Karpas-422 (cell line): ENCODE measurements at places on chromosomes 2 and 18. TPM values are rescaled to one million over a fixed set of nuclear protein-coding genes. Genes with fewer than 3 reads are reported as not detected.
A peak's percentile ranks its signal among the peaks of the same experiment; 100 is the strongest.

- no peak overlapping the region for H3K4me3 ChIP-seq
- 0 out of 2 replicates have a peak, but pooled peaks cover 2% of the 10 kb centered on the region for H3K4me1 ChIP-seq
- H3K27me3 ChIP-seq, result no peaks in the 10 kb centered on the region
- no peak overlapping the region for H3K27ac ChIP-seq
- DNase-seq, result peak; percentile 81
- H3K36me3 ChIP-seq, result no peaks in the 10 kb centered on the region
Observed at GRCh38 chr2:25521665-25522387, 151.6 kb downstream of the DTNB start.

The FAM124B gene
- not detected in 2 replicates for total RNA-seq

The ARHGAP28 gene
- total RNA-seq, result not detected in 2 replicates

The DCDC2C gene
- not detected in 2 replicates for total RNA-seq

The MSTN gene
- total RNA-seq, result 0.11 and 0.22 TPM in 2 replicates

DNA sequence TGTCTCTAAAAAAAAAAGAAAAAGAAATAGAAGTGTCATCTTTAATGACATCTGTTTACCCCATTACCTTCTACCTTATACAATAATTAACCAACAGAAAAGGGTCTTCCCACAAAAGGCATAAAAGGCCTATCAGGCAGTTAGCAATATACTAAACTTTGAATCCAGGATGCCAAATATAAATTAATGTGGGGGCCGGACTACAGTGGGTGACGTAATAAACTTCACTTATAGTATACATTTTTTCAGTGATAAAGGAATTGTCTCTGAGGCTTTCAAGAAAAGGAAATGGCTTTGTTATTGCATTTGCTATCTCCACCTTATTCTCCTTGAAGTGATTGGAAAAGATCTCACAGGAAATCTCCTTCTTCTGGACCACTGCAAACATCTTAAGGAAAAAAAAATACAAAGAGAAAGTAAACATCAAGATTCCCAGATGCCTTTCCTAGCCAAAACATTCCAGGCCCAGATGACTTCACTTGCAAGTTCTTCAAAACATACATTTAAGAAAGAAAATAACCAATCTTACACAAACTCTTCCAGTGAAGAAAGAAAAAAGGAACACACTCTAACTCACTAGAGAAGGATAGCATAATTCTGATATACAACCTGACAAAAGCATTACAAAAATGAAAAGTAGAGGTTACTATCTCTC lies 126.2 kb upstream of the CAB39 start:
- no peak overlapping the region for H3K4me3 ChIP-seq
- no peaks in the 10 kb centered on the region for H3K36me3 ChIP-seq
- H3K4me1 ChIP-seq, result peaks cover 10% of the 10 kb centered on the region
- DNase-seq, result no peak
- H3K27me3 ChIP-seq, result no peaks in the 10 kb centered on the region

DNA sequence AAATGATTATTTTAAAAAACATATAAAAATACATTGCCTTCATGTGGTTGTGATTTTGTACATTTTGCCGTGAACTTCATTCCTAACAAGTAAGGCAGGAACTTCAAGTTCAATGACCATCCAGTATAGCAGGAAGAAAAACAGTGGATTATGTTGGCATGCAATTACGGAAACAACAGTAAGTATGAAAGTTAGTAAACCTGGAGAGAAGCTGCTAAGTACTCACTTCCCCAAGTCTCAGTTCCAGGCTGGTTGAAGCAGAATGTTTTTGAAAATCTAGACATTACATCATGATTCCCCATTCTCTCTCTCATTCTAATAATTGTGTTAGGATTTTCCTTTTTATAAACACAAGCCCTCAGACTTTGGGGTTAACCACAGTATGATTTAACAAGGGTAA lies 987.1 kb upstream of the KLHL29 start:
- peaks cover 12% of the 10 kb centered on the region for H3K4me1 ChIP-seq
- H3K36me3 ChIP-seq, result no peaks in the 10 kb centered on the region
- H3K27me3 ChIP-seq, result no peaks in the 10 kb centered on the region
- DNase-seq, result no peak
- no peak overlapping the region for H3K27ac ChIP-seq

GRCh38 chr2:11196246-11196645 lies 41.0 kb downstream of the SLC66A3 start:
- no peaks in the 10 kb centered on the region for H3K4me1 ChIP-seq
- no peaks in the 10 kb centered on the region for H3K27me3 ChIP-seq
- DNase-seq, result no peak
- H3K36me3 ChIP-seq, result no peaks in the 10 kb centered on the region; the same call in 1 of the 2 replicates
- H3K4me3 ChIP-seq, result no peak overlapping the region

GRCh38 chr2:190583507-190584337 lies 49.2 kb upstream of the NEMP2 start:
- peak overlapping the region; percentile 17; the same call in 1 of the 2 replicates for H3K27ac ChIP-seq
- peak; percentile 44 for DNase-seq
- H3K27me3 ChIP-seq, result no peaks in the 10 kb centered on the region
- no peaks in the 10 kb centered on the region for H3K36me3 ChIP-seq

The DUSP19 gene
- total RNA-seq, result 0.04 and 0.26 TPM in 2 replicates

DNA sequence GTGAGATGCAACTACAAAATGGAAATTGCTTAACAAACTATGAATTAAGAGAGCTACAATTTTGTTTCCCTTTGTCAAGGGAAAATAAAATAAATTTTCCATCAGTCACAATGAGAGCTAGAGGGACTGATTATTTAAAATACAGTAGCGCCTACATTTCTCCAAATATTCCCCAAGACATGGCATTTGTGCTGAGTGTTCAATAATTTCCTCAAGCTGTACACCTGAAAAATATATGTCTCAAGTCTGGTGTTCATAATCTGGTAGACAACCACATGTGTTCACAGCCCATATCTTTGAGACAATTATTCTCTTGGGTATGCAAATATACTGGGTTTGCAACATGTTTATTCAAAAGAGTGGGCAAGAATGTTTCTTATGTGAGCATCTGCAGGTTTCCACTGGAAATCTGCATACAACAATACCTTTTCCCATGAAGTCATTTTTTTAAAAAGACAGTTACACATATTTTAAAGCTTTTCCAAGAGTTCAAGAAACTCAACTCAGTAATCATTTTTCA lies 240.1 kb upstream of the VRK2 start:
- no peak for DNase-seq
- H3K27me3 ChIP-seq, result no peaks in the 10 kb centered on the region
- H3K36me3 ChIP-seq, result no peaks in the 10 kb centered on the region
- no peaks in the 10 kb centered on the region for H3K4me1 ChIP-seq
- no peak overlapping the region for H3K4me3 ChIP-seq

GRCh38 chr18:49572611-49573345 lies 10.9 kb downstream of the LIPG start:
- no peak overlapping the region for H3K27ac ChIP-seq
- H3K4me1 ChIP-seq, result no peaks in the 10 kb centered on the region
- H3K4me3 ChIP-seq, result no peak overlapping the region
- H3K36me3 ChIP-seq, result no peaks in the 10 kb centered on the region

GRCh38 chr2:218992703-218993344 lies 398 bp downstream of the CRYBA2 start:
- H3K4me1 ChIP-seq, result no peaks in the 10 kb centered on the region
- H3K27me3 ChIP-seq, result no peaks in the 10 kb centered on the region
- DNase-seq, result no peak

GRCh38 chr2:42622943-42623676 lies 54.7 kb downstream of the MTA3 start:
- peaks cover 40% of the 10 kb centered on the region for H3K36me3 ChIP-seq
- H3K27me3 ChIP-seq, result no peaks in the 10 kb centered on the region
- H3K4me3 ChIP-seq, result no peak overlapping the region
- no peak overlapping the region for H3K27ac ChIP-seq

DNA sequence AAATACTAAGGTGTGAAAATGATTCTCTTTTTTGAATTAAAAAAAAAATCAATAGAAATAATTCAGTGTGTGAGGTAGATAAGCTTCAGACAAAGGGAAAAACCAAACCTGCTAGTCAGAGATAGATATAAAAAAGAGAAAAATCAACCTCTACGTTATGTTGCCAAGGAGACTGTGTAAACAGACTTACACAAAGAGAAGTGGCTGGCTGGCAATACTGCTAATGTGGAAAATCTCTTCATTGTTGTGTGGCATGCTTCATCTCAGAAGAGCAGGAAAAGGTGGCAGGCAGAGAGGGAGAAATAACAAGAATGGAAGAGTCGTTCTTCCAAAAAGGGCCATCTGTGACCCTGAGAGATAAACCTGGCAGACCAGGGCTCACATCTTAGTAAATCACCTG lies 200.8 kb downstream of the SLC8A1 start:
- no peak overlapping the region for H3K27ac ChIP-seq
- no peaks in the 10 kb centered on the region for H3K36me3 ChIP-seq
- no peak overlapping the region for H3K4me3 ChIP-seq
- DNase-seq, result no peak
- H3K27me3 ChIP-seq, result no peaks in the 10 kb centered on the region
- peaks cover 5% of the 10 kb centered on the region for H3K4me1 ChIP-seq

- no peak for DNase-seq
- no peak overlapping the region for H3K27ac ChIP-seq
- no peaks in the 10 kb centered on the region for H3K4me1 ChIP-seq
- H3K36me3 ChIP-seq, result no peaks in the 10 kb centered on the region
Observed at GRCh38 chr2:118710481-118710880, 137.0 kb downstream of the EN1 start.

The IRS1 gene
- total RNA-seq, result 3.5 and 3.9 TPM in 2 replicates

- peaks cover 96% of the 10 kb centered on the region for H3K4me1 ChIP-seq
- H3K27me3 ChIP-seq, result no peaks in the 10 kb centered on the region
- H3K27ac ChIP-seq, result peak overlapping the region; percentile 99
Observed at GRCh38 chr2:47656715-47657600, 126.0 kb upstream of the MSH6 start.

The MROH2A gene
- 1.9 and 2.6 TPM in 2 replicates for total RNA-seq

- peaks cover 7% of the 10 kb centered on the region for H3K4me1 ChIP-seq
- H3K27me3 ChIP-seq, result no peaks in the 10 kb centered on the region
- H3K4me3 ChIP-seq, result no peak overlapping the region
- no peaks in the 10 kb centered on the region for H3K36me3 ChIP-seq
- DNase-seq, result no peak
Observed at GRCh38 chr2:126646026-126646425, 9.9 kb upstream of the GYPC start.

DNA sequence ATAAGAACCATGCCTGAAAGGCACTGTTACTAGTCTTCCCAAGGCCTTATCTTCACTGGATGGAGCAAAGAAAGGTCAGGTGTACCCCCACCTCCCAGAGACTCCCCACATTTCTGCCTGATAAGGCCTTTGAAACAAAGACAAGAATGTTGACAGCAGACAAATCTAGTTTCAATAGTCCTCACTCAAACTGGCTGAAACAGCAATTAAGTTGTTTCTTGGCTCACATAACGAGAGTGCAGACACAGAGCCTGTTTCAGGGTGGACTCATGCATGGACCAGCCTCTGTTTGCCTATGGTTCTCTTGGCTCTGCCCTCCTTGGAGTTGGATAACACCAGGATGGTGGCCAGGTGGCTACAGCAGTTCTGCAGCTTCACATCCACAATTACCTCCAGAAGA lies 7.5 kb upstream of the CFAP221 start:
- H3K4me1 ChIP-seq, result no peaks in the 10 kb centered on the region
- no peaks in the 10 kb centered on the region for H3K36me3 ChIP-seq
- H3K27me3 ChIP-seq, result no peaks in the 10 kb centered on the region
- H3K27ac ChIP-seq, result no peak overlapping the region
- no peak overlapping the region for H3K4me3 ChIP-seq
- DNase-seq, result no peak

DNA sequence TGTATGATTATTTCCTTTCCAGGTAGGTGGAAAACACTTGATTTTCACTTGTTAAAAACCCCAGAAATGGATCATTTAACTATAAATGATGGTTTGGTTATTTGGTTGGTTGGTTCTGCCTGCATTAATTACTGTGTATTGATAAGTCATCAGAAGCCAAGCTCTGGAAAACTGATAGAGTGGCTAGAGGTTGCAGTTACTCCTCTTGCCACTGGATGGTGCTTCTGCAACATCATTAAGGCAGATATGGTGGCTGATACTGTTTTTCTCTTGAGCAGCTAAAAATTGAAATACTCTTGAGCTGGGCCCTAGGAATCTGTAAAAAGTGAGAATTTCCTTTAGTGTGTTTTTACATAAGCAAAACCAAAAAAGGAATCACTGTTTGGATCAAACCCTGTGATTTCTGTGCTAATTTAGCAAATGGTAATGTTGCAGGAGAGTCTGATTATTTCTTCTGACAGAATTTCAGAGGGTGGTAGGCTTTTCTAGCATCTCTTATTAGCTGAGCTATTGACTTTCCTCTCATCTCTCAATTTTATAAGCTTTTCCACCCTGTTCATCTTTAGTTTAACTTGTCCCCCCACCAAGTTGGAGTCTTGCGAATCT lies 54.3 kb downstream of the RAB10 start:
- peak; percentile 54 for DNase-seq
- no peaks in the 10 kb centered on the region for H3K36me3 ChIP-seq
- H3K27ac ChIP-seq, result no peak overlapping the region
- H3K27me3 ChIP-seq, result no peaks in the 10 kb centered on the region

GRCh38 chr2:170229125-170229524 lies 51.2 kb downstream of the MYO3B start:
- no peaks in the 10 kb centered on the region for H3K36me3 ChIP-seq
- no peak overlapping the region for H3K27ac ChIP-seq
- no peak overlapping the region for H3K4me3 ChIP-seq
- H3K27me3 ChIP-seq, result no peaks in the 10 kb centered on the region
- DNase-seq, result no peak

GRCh38 chr2:233780771-233781170 lies 2.6 kb downstream of the MROH2A start:
- DNase-seq, result no peak
- H3K36me3 ChIP-seq, result no peaks in the 10 kb centered on the region
- H3K27ac ChIP-seq, result no peak overlapping the region
- H3K27me3 ChIP-seq, result no peaks in the 10 kb centered on the region
- H3K4me1 ChIP-seq, result peaks cover 19% of the 10 kb centered on the region

The COX7A2L gene
- 202 and 232 TPM in 2 replicates for total RNA-seq

GRCh38 chr2:152546230-152546837 lies 170.9 kb downstream of the PRPF40A start:
- H3K36me3 ChIP-seq, result no peaks in the 10 kb centered on the region
- H3K27ac ChIP-seq, result no peak overlapping the region
- H3K27me3 ChIP-seq, result no peaks in the 10 kb centered on the region
- DNase-seq, result no peak
- no peak overlapping the region for H3K4me3 ChIP-seq
- peaks cover 13% of the 10 kb centered on the region for H3K4me1 ChIP-seq

DNA sequence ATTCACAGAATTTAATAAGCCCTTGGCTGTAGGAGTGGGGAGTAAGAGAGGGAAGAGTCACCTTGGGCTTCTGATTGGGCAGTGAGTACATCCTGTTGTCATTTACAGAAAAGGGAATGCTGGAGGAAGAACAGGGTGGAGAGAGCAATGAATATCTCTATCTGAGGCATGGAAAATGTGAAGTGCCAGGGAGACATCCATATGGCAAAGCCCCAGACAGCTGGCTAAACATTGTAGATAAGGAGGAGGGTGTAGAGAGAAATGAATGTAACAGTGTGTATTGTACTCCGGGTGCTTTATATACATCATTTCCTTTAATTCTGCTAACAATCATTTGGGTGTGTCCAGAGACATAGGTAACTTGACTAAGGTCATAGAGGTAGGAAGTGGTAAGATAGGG lies 103.5 kb downstream of the UPP2 start:
- no peaks in the 10 kb centered on the region for H3K4me1 ChIP-seq
- H3K27me3 ChIP-seq, result no peaks in the 10 kb centered on the region
- H3K4me3 ChIP-seq, result no peak overlapping the region
- DNase-seq, result no peak

The MGAT4A gene
- 0.15 and 0.43 TPM in 2 replicates for total RNA-seq

The SLC23A3 gene
- total RNA-seq, result 2.7 and 3.5 TPM in 2 replicates

The CCL20 gene
- not detected in 2 replicates for total RNA-seq

The SDC1 gene
- total RNA-seq, result 11.5 and 25.1 TPM in 2 replicates
